Bone marrow (tissue), 2 donors: ENCODE measurements at places on chromosomes 11 and 22.

GRCh38 chr22:20810645-20811044 is 36.7 kb downstream of the SERPIND1 start:
- no peak for DNase-seq

DNA sequence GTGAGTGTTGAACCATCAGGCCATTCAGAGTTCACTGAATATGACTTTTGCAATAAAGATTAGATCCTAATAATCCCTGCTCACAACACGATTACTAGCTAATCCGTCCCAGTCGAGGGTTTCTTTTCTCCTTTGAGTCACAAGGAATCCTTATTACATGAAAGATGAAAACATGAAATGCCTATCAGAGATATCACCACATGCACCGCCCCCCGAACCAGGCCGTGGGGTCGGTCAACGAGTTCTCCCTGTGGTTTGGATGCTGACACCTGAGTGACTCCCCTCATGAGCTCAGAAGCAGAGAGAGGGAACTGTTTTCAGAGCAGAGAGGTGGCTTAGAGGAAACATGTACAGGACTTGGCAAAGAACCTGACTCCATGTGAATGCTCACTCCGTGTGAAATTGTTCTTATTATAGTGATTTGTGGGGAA is 263.3 kb downstream of the ETS1 start:
- DNase-seq = no peak

DNA sequence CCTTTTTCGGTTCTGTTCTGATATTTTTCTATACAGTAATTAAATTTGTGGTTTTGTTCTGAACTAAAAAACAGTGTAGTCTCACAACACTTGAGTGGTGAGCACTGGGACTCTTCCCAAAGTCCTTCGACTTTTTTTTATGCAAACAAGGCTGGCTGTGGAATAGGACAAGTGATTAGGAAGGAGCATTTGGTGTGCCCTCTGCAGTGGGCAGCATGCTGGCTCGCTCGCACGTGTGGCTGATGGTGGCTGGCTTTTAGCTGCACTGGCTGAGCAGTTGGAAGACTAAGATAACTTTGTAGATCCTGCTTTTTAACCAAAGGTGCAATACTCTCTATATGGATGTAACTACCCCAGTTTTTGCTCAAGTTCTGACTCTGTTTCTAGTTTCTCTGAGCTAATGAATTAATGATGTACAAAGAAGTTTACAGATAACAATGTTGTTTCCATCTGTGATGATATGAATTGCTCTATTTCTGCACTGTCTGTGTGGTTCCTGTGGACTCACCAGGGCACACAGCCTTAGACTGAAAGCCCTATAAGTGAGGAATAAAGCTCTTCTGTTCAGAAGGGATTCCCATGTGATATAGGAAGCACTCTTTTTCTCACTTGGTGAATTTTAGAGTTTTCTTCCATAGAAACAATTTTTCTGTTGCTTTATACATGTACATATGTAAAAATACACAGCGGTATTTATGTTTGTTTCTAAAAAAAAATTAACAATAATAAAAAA is 143.1 kb upstream of the RASSF10 start:
- DNase-seq = no peak

DNA sequence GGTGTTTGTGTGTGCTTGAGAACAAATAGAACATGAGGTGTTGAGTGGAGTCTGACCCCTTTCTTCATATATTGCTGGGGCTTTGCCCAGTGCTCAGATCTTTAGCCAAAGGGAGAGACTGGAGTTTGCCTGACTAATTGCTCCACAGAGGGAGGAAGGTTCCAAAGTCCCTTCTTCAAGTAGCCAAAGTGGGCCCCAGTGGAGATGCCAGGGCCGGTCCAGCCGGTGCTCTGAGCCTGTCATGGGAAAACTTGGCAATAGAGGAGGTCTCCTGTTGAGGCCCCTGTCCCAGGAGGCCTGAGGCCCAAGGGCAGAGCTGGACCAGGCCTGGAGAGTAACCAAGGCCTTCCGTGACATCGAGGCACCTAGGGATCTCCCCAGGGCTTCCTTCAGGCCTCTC is 112.3 kb downstream of the DSCAML1 start:
- no peak for DNase-seq

DNA sequence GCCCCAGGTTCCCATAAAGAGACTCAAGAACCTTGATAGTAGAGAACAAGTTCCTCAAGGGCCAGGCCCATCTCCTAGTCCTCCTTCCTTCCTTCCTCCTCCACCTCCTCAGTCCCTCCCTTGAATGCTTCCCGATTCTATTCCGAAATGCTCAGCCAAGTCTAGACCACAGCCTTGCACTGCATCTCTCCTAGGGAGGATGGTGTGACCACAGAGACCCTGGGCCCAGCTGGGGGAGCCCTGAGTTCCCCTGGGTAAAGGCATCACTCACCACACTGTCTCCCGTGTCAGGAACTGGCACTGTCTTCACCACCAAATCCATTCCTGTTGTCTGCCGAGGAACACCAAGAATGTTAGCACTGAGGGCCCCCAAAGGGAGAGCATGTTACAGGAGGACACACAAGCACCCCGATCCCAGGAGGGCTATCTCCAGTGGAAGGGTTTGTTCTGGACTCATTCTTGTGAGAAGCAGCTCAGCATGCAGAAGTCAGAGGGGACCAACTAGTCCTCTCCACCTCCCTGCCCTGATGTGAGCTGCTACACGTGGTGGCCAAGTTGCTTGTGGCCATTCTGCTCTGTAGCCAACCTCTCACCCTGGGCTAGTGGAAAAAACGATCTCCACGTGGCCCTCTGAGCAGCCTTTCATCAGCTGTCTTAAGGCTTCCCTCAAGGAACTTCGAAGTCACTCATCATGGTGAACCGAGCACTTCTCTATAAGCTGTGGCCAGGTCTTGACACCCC is 8.7 kb downstream of the IFT27 start:
- DNase-seq = no peak
